ENCODE measurements at places on chromosomes 5 and 9.
A peak's percentile ranks its signal among the peaks of the same experiment; 100 is the strongest.

GRCh38 chr9:34554211-34555001, 31.6 kb upstream of the ENHO start:
- peak; percentile 72 for DNase-seq

- peak; percentile 48 for DNase-seq
Measured at GRCh38 chr9:14529629-14530028, 163.6 kb downstream of the ZDHHC21 start.

DNA sequence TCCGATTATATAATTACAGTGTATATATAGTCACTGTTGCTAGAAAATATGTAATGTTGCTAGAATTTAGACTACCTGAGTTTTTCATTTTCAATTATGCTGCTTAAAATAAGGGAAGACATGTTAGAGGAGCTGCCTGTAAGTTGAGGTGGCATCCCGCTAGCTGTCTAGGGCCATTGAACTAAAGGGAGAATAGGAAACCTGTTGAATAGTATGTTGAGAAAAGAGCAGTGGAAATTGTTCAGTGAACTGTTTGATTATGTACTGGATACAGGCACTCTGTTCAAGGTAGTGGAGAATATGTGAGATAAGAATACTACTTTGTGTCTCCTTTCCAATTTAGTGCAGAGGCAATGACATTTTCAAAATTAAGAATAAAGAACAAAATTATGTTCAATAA, 89.6 kb downstream of the CSNK1G3 start:
- no peak for DNase-seq

- no peak for DNase-seq
Measured at GRCh38 chr9:91562416-91562815, 138.8 kb upstream of the NFIL3 start.

DNA sequence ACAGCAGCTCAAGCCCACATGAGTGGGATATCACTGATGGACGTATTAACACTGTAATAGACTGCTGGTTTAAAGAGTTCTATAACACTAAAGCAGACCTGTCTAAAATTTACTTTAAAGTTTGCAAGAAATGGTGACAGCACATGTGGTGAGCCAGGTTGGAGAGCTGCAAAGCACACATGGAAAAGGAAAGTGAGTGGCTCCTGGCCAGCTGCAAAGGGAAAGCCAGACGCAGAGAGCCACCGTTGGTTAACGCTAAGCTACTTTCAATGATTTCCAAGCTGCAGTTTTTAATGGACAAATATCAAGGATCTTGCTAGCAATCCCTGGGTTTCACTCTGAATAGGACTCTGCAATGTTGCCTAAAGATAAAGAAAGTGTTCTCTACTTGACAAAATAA, 89.9 kb downstream of the CTNND2 start:
- DNase-seq, result no peak

DNA sequence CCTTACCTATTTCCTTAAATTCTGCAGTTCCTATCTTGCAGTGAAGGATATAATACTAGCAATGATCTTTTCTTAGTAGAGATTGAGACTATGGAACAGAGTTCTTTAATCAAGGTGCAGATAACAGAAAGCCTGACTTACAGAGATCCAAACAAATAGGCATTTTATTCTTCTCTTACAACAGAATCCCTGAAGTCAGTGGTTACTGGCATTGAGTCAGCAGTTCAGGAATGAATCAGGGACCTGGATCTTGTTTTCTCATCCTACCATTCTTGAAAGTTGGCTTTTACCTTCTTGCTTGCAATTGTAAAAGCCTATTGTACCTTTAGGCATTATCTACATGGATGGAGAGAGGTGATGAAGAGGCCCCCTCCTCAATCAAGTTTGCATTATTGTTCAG, 47.5 kb upstream of the TLE4 start:
- DNase-seq, result no peak

DNA sequence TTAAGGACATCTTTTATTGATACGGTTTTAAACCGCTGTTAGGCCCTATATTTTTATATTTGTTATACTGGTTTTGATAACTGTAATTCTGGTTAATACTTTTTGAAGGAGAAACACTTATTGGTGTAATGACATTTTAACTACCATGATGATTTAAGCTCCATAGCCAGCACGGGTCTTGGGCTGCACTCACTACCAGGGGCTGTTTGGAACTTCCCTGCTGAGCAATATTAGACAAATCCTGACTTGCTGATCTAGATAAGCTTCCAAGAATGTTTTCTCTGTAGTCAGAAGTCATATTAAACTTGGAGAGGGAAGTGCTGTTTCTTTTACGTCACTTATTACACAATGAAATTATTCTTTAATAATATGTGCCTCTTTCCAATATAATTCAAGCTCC, 540.0 kb upstream of the GRAMD2B start:
- DNase-seq, result no peak

GRCh38 chr9:92188969-92189781, 74.0 kb upstream of the SPTLC1 start:
- no peak for DNase-seq

GRCh38 chr9:127155314-127155960, 33.0 kb upstream of the ANGPTL2 start:
- no peak for DNase-seq

DNA sequence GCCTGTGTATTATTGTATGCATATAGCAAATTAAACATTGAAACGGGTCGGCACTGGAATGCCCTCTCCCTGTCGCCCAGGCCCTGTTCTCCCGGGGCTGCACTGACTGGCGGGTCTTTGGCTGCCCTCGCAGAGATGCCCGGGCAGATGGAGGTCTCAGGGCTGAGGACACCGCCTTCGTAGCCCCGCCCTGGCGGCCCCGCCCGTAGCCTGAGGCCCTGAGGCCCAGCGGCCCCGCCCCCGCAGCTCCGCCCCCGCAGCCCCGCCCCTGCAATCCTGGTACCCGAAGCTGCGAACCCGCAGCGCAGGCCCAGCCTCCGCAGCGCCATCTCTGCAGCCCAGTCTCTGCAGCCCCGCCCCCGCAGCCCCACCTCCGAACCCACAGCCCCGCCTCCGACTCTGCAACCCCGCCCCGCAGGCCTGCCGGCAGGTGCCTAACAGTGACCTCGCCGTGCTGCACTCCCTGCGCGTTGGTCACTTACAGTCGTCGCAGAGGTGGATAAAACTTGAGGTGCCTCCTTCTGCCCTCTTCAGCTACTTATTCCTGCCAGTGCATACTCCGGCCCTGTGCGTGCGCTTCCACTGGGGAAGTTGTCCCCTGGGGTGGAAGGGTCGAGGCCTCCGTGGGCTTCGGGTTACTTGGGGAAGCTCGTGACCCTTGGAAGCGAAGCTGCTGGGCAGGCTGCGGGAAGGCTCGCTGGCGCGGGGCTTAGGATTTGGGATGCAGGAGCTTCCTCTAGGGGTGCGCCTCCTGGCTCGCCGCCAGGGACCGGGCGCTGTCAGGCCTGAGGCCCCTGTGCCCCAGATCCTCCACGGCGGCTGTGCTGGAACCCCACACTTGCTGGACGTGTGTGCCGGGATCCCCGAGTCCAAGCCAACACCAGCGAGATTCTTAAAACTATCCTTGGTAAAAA, 72.3 kb downstream of the ICE1 start:
- DNase-seq, result no peak

DNA sequence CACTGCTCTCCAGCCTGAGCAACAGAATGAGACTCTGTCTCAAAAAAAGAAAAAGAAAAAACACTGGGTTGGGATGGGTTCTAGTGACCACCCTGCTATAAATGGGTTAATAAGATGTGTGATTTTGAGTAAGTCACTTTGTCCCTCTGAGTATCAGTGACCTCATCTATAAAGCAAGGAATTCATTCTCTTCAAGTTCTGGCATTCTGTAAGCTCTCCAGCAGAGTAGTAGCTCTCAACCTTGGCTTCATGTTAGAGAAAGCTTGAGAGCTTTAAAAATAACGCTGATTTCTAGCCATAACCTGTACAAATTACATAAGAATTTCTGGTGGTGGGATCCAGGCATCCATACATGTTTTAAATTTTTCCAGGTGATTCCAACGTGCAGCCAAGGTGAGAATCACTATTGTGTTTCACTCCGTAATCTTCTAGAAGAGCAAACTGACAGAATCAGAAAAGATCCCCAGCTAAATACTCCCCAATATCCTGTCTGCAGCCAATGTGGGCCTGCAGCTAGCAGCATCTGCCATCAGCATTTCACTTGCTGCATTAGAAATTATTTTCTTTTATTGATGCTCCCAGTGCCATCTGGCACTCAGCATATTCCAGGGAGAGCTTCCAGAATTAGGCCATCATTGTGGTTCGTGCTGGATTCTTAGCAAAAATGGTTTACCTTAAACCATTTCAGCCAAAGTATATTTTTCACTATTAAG, 109.4 kb downstream of the FEM1C start:
- no peak for DNase-seq

GRCh38 chr5:29005386-29005785, 1967.0 kb upstream of the CDH9 start:
- no peak for DNase-seq

DNA sequence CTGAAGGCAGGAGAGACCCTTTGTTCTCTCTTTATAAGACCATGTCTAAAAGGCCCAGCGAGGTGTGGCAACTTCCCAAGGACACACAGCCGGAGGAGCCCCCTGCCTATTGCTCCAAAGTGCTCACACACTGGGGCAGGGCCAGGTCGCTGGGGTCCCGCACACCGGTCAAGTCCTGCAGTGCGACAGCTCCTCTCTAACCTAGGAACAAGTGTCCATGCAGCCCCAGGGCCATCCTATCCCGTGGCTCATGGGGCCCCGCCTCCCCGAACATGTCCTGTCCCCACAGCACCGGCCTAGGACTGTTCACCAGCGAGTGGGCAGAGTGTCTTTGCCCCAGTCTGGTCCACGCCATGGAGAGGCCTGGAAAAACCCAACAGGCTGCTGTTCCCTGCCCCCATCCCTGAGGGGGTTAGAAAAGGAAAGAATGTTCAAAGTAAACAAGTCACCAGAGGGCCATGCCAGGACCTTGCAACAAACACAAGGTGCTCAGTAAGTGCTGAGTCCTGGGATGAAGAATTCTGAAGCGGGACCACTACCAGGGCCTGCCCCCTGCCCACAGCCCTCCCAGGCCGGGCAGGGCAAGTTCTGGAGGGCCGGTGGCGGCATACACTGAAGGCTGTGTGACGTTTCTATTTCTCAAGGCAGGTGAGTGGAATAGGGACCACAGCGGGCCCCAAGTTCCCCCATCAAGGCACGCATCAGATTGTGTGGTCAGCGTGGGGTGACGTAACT, 938 bp downstream of the NINJ1 start:
- DNase-seq, result no peak

DNA sequence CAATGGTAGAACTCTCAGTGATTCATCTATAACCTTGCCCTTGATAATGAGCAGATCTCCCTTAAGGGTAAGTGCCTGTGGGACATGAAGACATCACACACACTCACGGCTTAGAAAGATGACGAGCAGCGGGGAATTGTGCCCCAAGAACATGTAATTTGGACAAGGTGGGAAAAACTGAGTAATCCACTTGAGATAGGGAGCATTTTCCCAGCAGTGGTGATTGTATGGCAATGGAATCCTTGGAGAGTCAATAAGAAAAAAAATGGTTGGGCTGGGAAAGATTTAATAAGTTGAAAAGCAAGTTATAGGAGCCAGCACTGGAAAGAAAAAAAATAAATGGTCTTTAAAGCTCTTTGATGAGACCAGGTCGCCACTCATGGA, 193.1 kb downstream of the GLIS3 start:
- DNase-seq, result no peak

- no peak for DNase-seq
Measured at GRCh38 chr5:80140496-80140895, 105.3 kb downstream of the THBS4 start.

GRCh38 chr9:35616681-35617459, 1.3 kb downstream of the CD72 start:
- DNase-seq, result peak; percentile 35

- peak; percentile 10 for DNase-seq
Measured at GRCh38 chr9:101028346-101029314, at the start of gene PLPPR1. Gene PLPPR1, plus strand, starts transcription at chr9:101028727.

DNA sequence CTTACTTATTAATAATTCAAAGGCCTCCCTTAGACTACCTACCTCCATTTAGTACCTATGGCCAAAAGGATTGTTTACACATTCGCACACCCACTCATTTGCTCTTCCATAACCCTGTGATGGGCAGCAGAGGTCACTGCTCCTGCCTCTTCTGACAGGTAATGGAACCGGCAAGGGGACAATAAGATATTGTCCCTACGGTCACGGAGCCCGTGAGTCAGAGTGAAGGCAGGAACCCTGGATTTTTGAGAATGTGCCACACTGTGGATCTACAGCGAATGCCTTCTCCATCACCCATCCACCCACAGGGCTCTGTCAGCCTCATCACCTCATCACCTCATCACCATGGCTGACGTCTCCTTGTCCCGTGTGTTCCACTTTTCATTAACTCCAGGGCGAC, 132.3 kb downstream of the MYO10 start:
- DNase-seq, result no peak

- DNase-seq, result no peak
Measured at GRCh38 chr5:2708751-2709150, 42.7 kb downstream of the IRX2 start.

DNA sequence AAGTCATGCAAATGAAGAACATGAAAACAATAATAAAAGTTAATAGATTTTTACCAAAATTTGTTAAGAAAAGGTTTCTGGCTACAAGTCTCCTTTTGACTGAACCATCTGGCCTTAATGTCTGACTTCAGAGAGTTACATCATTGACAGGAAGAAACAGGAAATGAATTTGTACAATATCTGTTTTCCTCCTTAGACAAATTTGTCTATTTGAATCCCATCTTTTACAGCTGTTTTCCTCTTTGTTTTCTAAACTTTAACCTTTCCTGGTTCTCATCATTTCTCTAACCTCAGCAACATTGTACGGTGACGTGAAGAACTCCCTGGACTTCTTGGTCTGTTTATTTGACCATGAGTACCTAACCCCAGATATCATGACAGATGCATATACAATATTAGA, 567.5 kb upstream of the RIOK2 start:
- DNase-seq, result no peak

DNA sequence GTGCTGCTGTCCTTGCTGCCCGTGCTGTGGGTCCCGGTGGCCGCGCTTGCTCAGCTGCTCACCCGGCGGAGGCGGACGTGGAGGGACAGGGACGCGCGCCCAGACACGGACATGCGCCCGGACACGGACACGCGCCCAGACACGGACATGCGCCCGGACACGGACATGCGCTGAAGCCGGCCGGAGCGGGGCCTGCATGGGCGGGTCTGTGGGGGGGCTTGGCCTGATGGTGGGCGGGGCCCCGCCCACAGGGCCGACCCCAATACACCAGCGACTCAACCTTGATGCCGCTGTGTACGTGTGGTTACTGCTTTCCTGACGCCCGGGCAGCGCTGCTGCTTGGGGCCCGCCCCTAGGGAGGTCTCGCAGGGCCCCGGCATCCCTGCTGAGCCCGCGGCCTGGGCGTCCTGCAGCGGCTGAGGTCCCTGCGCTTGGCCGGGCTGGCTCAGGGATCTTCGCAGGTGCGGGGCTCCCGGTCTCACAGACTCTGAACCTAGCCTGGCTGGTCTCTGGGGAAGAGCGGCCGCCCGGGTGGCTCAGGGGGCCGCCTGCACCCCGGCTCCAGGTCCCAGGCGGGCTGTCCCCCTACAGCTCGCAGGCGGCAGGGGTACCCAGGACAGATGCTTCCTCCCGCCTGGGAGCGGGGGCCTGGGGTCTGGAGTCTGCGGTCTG, 20.9 kb downstream of the SLC6A18 start:
- DNase-seq, result no peak

- no peak for DNase-seq
Measured at GRCh38 chr9:85909390-85909789, 31.6 kb upstream of the NAA35 start.

- DNase-seq, result no peak
Measured at GRCh38 chr9:35690294-35690613, 529 bp upstream of the TPM2 start.

Measured in DMS79 treated with DMSO at 0.1 percent for 48 hours (cell line).